ENCODE measurements at places on chromosomes 4 and X.

- H3K4me1 ChIP-seq = no peaks in the 10 kb centered on the region
- no peak for DNase-seq
- H3K27ac ChIP-seq = no peak overlapping the region
- H3K27me3 ChIP-seq = no peaks in the 10 kb centered on the region
- H3K4me3 ChIP-seq = no peak overlapping the region
These were observed 133.4 kb upstream of the NAP1L5 start for GRCh38 chr4:88831031-88831430.

DNA sequence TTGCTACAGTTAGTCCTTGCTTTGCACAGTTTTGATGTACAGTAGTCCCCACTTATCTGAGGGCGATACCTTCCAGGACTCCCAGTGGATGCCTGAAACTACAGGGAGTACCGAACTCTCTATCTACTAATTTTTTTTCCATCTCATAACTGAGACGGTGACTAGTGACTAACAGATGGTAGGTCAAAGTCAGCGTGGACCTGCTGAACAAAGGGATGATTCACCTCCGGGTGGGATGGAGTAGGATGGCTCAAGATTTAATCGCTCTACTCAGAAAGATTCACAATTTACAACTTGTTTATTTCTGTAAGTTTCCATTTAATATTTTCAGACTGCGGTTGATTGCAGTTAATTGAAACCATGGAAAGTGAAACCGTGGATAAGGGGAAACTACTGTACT is 655.8 kb downstream of the ZNF674 start:
- no peaks in the 10 kb centered on the region for H3K4me1 ChIP-seq
- no peak overlapping the region for H3K4me3 ChIP-seq
- DNase-seq = no peak

DNA sequence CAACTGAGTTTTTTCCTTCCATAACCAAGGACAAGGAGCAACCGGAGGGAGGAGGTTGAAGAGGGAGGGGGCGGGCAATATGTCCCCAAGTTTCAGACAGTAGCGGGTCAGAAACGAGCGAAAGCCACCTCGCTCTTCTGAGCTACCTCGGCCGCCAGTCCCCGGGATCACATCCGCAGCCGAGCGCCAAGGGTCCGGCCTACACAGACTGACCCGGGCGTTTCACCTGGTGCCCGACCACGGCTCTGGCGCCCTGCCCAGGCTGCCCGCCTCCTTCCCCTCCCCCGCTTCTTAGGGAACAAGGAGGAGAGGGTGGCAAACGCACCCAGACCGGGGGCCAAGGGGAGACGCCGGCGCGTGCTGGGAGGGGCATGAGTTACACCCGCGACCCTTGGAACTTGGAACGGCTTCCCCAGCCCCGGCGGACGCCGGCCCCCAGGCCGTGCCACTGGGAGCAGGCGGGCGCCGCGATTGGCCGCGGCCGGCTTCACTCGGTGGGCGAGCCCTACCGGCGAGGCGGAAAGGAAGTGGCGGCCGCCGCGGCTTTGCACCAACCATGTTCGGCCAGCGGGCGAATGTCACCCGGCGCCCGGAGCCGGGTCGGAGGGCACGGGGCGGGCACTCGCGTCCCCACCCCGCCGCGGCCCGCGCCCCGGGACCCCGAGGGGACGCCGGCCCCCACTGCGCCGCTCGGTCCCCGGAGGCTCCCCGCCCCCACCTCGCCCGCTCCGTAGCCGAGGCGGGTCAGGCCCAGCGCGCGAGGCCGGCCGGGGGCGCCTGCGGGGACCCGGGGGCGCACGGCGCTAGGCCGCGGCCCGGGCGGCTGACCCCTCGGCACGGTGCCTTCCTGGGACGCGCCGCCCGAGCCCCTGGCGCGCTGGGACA is 1.5 kb downstream of the IRF2 start:
- no peaks in the 10 kb centered on the region for H3K27me3 ChIP-seq
- peaks cover 3% of the 10 kb centered on the region for H3K4me1 ChIP-seq
- H3K27ac ChIP-seq = peak overlapping the region; percentile 97

- H3K27ac ChIP-seq = no peak overlapping the region
- DNase-seq = no peak
- no peaks in the 10 kb centered on the region for H3K27me3 ChIP-seq
- no peaks in the 10 kb centered on the region for H3K36me3 ChIP-seq
These were observed 78.4 kb upstream of the FUNDC1 start for GRCh38 chrX:44621078-44621477.

DNA sequence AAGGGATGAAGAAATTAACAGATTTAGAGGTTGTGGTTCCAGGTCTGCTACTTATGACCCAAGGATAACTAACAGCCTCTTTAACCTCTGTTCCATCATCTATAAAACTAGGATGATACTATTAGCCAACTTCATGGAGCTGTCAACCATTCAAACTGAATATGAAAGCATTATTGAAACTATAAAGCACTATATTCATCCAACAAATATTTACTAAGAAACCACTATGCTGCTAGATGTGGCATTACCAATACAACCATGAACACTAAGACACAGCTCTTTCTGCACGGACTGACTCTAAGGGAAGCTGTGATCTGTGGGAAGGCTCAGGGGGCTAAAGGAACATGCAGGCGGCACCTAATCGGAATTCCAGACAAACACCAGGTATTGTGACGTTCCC is 66.0 kb downstream of the APBB2 start:
- no peak overlapping the region for H3K4me3 ChIP-seq
- H3K27me3 ChIP-seq = no peaks in the 10 kb centered on the region
- peaks cover 49% of the 10 kb centered on the region for H3K4me1 ChIP-seq

- H3K4me1 ChIP-seq = no peaks in the 10 kb centered on the region
- H3K27me3 ChIP-seq = no peaks in the 10 kb centered on the region
- no peaks in the 10 kb centered on the region for H3K36me3 ChIP-seq
- H3K27ac ChIP-seq = no peak overlapping the region
- no peak overlapping the region for H3K4me3 ChIP-seq
These were observed 204.8 kb upstream of the RPS6KA3 start for GRCh38 chrX:20471483-20471882.

DNA sequence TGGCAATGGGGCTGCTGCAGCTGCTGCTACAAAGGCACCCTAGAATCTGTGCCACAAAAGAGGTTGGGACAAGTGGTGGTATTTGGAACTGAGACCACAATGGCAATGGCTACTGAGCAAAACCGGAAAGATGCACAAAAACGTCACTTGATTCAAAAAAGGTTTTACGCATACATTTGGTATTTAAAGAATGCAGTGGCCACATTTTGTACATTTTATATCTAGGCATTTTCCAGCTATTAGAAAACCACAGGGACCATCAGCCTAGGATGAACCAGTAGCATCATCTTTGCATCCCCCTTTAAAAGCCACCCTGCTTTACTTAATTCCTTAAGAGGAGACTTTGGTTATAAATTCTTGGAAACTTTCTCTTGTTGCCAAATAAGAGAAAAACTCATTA is 104.8 kb upstream of the CXCL13 start:
- H3K27me3 ChIP-seq = no peaks in the 10 kb centered on the region
- no peak for DNase-seq
- H3K4me1 ChIP-seq = no peaks in the 10 kb centered on the region
- no peak overlapping the region for H3K4me3 ChIP-seq
- no peak overlapping the region for H3K27ac ChIP-seq

DNA sequence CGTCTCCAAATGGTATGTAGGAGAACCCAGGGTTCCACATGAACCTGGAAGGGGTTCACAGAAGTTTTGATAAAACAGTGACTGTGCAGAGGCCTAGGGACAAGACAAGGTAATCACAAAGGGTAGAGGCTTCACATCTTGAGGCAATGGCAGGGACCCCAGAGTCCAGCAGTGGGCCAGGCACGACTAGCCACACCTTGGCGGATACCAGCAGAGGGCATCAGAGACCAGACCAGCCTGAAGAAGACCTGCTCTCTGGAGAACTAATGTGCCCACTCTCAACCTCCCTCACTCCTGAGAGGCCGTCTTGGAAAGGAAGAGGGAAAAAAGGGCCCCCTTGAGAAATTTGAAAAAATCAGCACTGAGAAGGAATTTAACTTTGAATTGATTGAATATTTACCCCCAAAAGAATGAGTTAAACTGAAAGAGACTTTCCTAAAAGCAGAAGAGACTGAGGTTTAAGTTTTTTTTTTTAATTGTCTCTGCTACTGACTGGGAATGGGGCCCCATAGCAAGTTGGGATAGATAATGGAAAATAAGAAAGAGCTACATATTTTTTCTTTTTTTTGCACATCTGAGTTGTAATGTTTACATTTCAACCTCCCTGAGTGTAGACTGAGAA is 243.8 kb upstream of the JADE1 start:
- H3K36me3 ChIP-seq = no peaks in the 10 kb centered on the region
- DNase-seq = no peak
- no peaks in the 10 kb centered on the region for H3K4me1 ChIP-seq
- no peak overlapping the region for H3K4me3 ChIP-seq
- no peak overlapping the region for H3K27ac ChIP-seq

- no peaks in the 10 kb centered on the region for H3K27me3 ChIP-seq
- DNase-seq = no peak
- H3K27ac ChIP-seq = no peak overlapping the region
- H3K4me1 ChIP-seq = no peaks in the 10 kb centered on the region
- H3K4me3 ChIP-seq = no peak overlapping the region
These were observed 1003.2 kb downstream of the C4orf33 start for GRCh38 chr4:130099105-130099504.

GRCh38 chr4:95963456-95963855 is 123.6 kb downstream of the PDHA2 start:
- no peaks in the 10 kb centered on the region for H3K36me3 ChIP-seq
- no peaks in the 10 kb centered on the region for H3K27me3 ChIP-seq
- no peak overlapping the region for H3K27ac ChIP-seq
- H3K4me1 ChIP-seq = no peaks in the 10 kb centered on the region

DNA sequence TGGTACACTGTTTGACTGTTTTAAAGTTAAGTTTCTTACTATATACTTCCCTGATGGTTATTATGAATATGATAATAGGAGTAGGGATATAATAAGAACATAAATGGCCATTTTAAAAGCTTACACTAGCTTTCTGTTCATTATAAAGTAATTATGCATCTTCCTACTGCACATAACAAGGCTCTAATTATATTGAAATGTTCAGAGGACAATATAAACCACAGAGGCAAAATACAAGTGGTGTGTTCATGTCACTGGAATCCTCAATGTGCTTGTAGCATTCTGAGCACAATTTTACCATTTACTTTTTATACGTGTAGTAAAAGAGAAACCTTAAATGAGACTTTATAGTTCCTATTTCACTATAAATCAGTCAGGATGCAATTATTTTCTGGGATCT is 268.3 kb downstream of the TMA16 start:
- H3K4me3 ChIP-seq = no peak overlapping the region
- no peak for DNase-seq
- no peak overlapping the region for H3K27ac ChIP-seq
